ENCODE measurements at places on chromosomes 3 and 15. TPM values are rescaled to one million over a fixed set of nuclear protein-coding genes. Genes with fewer than 3 reads are reported as not detected.

EXD1 gene
- total RNA-seq, result not detected

FRMD5 gene
- total RNA-seq, result 9.3 TPM

RFC4 gene
- 11.0 TPM for total RNA-seq

RPS17 gene
- total RNA-seq, result 2,116 TPM

SLC2A2 gene
- total RNA-seq, result not detected

FBXO40 gene
- total RNA-seq, result not detected

ALDH1A2 gene
- 1.6 TPM for total RNA-seq

SEMA7A gene
- 5.8 TPM for total RNA-seq

SOX2 gene
- total RNA-seq, result not detected

MCCC1 gene
- total RNA-seq, result 29.5 TPM

PDZRN3 gene
- total RNA-seq, result 33.9 TPM

Data from bronchial smooth muscle cell (primary cell).